Activated CD8-positive, alpha-beta T cell treated with anti-CD3 and anti-CD28 coated beads for 36 hours (primary cell): ENCODE measurements at places on chromosomes 2 and 18.
A peak's percentile ranks its signal among the peaks of the same experiment; 100 is the strongest.

DNA sequence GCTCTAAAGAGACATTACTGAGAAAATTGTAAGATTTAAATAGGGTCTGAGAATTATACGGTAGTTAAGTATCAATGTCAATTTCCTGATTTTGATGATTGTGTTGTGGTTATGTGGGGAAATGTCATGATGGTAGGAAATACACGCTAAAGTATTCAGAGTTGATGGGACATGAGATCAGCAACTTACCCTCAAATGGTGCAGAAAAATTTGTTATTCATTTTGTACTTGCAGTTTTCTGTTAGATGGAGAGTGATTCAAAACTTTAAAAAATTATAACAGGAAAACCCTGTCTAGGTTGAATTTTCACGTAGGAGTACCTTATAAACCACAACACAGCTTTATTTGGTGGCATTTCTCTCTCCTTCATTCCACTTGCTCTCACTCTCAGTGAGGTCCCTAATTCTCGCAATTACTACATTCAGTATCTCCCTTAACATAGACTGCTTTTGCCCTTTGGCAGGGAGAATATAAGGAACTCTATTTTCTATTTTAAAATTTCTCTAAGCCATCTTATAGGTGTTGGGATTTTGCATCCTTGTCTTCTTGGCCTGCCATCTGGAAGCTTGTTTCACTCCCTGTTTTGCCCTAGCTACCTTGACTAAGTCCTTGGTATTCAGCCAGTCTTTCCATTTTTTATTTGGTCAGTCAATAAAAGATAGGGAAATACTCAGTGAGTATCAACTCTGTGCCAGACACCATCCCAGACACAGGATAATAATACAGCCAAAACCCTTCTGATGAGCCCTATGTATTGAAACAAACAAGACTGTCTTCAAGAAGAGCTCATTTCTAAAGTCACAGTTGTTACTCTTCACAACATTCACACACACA, 550.6 kb upstream of the ACVR2A start:
- no peak for DNase-seq

DNA sequence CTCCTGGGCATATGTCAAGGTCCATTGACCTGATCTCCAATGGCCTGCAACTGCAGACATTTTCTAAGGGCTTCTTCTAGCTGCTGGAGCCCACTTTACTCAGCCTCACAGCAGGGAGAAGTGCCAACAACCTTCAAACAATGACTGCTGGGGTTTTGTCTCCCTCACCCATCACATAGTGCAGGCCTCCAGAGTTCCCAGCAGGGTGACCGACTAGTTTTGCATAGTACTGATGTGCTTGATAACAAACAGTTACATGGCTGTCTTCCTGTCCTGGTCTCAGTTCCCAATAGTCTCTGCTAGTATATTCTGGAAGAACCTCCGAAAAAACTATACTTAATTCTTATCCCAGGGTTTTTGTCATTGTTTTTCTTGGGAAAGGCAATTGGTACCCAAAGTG, 10.4 kb upstream of the NETO1 start:
- DNase-seq, result no peak

DNA sequence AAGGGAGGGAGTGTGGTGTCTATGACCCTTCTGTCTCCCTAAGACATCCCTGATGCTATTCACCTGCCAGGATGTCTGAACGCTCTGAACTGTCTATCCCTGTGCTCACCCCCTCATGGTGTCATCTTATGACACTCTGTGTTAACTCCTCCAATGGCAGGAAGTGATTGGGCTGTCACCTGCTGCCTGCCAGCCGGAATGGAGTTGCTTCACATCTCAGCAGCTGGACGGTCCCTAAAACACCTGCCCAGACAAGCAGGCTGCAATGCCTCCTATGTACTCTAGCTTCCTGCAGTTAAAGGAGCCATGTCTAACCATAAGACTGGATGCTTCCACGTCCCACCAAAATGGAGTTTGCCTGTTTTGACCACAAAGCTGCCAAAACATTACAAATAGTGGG, 99.9 kb downstream of the CPO start:
- DNase-seq, result no peak

- DNase-seq, result no peak
Measured at GRCh38 chr18:50151926-50152325, 43.0 kb downstream of the MYO5B start.

- no peak for DNase-seq
Measured at GRCh38 chr2:152055366-152056108, 43.3 kb downstream of the CACNB4 start.

GRCh38 chr18:8332286-8332685, 277.0 kb upstream of the RAB12 start:
- no peak for DNase-seq

DNA sequence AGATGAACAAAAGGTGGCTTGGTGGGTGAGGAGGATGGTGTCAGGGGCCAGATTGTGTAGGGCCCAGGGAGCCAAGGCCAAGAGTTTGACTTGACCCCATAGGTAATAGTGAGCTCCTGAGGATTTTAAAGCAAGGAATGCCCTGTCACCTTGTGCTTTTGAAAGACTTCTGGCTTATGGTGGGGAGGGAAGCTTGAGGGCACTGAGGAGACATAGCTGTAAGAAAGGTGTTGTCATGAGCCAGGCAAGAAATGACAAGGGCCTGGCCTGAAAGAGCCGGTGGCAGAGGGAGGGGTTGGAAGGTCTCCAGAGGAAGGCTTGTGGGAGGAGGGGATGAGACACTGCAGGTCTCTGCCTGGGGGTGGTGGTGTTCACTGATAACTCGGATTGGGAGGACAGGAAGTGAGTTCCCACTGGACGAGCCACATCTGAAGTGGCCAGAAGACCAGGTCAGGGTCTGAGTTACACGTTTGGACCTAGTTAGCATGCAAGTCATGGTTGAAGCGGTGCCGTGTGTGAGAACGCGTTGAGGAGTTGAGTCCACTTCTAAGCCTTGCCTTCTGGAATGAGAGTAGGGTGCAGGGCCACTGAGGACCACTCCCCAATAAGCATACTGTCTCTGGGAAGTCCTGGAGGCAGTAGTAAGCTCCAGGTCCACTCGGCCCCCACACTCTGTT, 64.3 kb downstream of the TET3 start:
- DNase-seq, result no peak

DNA sequence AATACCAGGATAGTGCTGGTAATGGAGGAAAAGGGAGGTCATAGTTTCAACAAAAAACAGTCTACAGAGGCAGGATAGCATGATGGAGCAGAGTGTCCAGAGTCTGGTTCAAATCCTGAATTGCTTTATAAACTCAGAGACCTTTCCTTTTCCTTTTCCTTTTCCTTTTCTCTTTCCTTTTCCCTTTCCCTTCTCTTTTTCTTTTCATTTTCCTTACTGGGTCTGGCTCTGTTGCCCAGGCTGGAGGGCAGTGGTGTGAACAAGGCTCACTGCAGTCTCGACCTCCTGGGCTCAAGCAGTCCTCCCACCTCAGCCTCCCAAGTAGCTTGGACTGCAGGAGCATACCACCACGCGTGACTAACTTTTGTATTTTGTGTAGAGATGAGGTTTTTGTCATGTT, 31.7 kb downstream of the GIGYF2 start:
- DNase-seq, result no peak

DNA sequence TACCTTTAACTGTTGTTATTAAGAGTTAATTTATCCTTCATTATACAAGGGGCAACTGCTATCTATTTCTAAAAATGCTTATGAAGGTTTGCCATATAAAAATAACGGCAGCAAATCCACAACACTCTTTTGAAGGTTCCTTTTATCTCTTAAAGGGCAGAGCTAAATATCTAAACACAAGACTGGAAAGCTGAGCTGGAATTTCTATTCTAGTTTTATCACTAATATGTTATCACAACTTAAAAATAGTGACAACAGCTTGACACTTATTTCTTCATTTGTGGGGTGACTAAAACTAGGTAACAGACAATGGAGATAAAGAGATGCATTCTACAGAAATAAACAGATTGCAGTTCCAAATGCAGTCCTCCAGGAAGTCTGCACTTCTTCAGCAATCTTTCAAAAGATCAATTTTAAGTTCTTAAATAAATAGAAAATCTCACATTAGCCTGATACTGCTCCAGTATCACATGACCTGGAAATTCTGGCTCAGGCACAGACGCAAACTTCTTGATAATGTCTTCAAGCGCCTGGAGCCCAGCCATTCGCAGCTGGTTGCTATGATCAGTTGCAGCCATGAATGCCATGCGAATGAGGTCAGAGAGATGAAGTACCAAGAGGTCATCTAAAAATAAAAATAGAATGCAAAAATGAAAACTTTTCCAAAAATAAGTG, 54.0 kb upstream of the STRN start:
- DNase-seq, result no peak

DNA sequence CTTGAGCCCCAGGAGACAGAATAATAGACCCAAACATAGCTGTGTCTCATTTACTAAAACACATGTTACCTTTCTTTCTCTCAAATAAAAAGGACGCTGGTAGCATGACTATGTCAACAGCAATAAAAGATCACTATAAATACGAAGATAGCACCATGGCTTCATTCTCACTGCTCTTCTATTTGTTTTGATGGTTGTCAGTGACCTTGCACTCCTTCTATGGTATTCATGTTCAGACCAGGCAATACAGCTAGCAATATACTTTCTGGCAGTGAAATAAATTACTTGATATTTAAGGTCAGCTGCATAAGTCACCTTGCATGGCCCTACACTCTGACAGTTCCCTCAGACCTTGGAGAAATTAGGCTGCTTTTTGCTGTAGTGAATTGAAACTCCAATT, 263.2 kb upstream of the CDH7 start:
- no peak for DNase-seq

DNA sequence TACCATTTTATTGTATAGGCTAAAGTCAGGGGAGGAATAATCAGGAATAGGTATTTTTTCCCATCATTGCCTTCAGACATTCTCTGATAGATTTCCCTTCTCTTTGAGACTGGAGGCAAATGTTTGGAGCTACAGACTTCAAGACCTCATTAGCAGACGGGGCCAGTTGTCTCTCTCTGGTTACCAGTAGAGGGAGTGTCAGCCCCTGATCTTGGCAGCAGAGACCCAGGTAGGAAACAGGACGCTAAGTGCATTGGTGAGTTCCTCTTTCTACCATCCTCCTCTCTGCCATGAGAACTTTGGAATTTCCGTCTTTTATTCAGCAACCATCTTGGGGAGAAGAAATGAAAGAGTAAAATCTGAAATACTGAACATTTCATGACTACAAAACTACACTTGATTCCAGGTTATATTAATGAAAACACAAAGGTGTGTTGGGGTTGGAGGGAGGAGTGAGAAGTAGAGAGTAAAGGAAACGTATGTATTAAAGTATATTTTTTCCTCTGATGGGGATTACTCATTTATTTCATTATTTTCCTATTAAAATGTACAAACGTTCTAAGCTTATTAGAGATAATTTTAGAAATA, 186.2 kb upstream of the GCFC2 start:
- peak; percentile 7 for DNase-seq

DNA sequence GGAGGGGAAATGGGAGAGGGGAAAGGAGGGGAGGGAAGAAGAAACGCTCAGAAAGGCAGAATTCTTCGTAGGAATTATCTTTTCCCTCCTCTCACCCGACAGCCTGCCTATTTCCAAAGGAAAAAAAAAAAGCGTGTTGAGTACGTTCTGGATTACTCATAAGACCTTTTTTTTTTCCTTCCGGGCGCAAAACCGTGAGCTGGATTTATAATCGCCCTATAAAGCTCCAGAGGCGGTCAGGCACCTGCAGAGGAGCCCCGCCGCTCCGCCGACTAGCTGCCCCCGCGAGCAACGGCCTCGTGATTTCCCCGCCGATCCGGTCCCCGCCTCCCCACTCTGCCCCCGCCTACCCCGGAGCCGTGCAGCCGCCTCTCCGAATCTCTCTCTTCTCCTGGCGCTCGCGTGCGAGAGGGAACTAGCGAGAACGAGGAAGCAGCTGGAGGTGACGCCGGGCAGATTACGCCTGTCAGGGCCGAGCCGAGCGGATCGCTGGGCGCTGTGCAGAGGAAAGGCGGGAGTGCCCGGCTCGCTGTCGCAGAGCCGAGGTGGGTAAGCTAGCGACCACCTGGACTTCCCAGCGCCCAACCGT, at the start of gene GAD1:
TSS of gene GAD1 (plus strand) at position 384 of the 589 bp plus-strand sequence. CDS start 1,705 bp downstream, outside the sequence.
- DNase-seq, result peak; percentile 81

DNA sequence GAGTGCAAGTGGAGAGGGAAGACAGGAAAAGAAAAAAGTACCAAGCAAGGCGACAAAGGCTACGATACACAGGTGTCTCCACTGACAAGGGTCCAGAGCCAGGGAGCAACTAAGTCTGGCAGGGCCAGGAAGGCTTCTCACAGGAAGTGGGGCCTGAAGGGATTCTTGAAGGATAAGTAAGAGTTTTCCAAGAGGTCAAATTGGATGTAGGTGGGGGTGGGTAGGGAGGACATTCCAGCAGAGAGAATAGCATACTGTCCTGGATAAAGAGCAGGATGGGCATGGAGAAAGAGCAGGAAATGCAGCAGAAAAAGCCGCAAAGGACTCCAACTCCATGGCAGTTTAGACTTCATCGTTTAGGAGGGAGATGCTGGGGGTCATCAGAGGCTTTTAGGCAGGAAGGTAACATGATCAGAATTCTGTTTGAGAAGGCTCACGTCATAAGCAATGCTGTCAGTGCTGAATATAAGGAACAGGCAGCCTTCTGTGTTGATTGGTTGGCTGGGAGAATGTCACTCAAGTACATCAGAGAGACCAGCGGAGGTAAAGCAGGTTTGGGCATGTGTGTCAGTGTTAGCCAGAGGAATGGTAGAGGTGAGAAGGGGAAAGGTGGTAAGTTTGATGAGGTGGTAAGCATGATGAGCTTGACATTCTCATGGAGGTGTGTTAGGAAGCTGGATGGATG, 35.1 kb downstream of the ARHGAP25 start:
- peak; percentile 44 for DNase-seq

DNA sequence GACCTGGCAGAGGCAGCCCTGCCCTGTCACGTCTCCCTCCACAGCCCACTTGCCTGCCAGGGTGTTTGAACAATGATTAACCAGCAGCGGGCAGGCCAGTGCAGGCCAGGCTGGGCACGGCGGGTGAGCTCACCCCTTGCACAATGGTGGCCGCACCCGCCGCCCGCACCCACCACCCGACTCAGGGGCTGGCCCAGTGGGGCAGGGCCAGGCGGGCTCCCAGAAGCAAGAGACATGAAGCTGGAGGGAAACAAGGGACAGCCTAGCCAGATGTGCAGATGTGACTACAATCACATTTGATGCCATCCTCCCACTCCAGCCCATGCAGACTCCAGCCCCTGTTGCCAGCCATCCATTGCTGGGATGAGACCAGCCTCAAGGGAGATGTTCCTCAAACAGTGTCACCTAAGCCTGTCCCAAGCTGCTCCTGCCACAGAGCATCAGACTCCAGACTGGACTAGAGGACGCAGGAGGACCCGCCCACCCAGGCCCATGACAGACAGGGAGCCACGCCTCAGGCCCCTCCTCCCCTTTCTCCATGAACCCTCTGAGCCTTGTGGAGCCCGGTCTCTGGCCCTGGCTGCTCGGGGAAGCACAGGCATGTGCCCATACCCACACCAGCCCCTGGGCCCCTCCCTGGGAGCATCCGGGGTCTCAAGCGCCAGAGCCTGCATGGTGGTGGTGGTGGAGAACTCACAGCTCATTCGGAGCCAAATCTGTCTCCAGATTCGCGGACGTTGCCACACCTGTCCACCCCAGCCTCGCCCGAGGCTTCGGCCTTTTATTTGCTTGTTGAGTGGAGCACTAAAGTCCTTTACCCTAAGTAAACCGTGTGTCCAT, 45.0 kb downstream of the SDC1 start:
- no peak for DNase-seq
